ENCODE measurements at places on chromosomes 11 and 22.

- DNase-seq: no peak
Measured at GRCh38 chr11:2261436-2262230, 8.8 kb downstream of the ASCL2 start.

DNA sequence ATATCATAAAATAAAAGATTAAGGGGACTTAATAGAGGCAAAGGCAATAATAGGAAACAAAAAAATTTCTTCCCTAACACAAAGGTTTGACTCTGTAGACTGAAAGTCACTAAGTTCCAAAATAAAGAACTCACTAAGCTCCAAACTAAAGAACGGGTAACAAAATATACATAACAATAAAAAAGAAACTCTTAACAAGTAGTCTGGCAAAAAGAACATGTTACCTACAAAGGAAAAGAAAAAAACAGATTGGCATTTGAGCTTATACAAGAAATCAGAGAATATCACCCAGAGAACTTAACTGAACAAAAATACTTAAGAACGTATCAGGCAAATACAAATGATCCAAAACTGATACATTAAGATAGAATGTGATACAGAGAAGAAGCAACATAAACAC lies 7.5 kb downstream of the ARHGAP32 start:
- no peak for DNase-seq

- DNase-seq: no peak
Measured at GRCh38 chr22:27134315-27134701, 476.9 kb downstream of the MIAT start.

DNA sequence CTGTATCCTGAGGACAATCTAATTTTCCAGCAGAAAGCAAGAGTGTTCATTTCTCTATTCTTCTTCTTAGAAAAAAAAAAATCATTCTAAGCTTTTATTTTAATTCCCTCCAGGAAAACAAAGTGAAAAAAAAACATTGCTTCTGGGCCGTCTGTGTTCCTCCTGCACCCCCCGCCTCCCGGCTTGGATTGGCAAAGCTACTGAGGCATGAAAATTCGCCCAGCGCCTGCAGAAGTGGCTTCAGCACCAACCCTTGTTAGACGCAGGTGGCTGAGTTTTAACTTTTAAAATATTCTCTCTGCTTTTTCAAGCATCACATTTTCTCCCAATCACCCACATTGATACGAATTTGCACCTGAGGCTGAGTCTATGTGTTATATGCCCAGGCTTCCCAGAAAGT lies 401.6 kb downstream of the BRD1 start:
- no peak for DNase-seq

DNA sequence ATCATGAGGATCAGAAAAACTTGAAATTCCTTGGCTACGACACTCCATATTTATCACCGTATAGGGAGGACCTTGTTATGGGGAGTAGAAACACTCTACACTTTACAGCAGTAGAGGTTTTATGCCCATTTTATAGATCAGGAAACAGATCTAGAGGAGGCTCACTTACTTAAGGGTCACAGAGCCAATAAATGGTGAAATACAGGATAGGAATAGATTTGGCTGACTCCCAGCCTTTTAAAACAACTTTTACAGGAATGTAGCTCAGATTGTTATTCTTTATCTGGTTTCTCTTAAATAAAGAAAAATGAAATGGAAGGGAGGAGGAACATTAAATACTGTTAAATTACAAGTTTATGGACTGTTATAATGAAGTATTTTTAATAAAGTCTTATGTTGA lies 14.8 kb downstream of the FBXO7 start:
- DNase-seq: no peak

DNA sequence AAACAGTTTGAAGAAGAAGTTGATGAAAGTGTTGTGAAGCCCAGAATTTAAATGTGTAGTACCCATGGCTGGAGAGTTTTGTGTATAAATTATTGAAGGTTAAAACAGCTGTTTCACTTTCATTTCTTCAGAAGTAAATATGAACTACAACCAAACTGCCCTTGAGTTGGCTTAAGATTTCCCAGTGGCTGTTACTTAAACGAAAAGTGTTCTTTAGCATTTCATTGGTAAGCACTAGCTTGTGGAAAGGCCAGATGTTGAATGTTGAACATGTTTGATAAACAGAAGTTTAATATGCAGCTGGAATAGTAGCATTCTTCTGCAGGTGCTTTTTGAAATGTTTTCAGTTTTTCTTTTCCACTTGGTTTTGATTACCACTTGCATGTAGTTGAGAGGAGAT lies 83.2 kb upstream of the TNRC6B start:
- no peak for DNase-seq

DNA sequence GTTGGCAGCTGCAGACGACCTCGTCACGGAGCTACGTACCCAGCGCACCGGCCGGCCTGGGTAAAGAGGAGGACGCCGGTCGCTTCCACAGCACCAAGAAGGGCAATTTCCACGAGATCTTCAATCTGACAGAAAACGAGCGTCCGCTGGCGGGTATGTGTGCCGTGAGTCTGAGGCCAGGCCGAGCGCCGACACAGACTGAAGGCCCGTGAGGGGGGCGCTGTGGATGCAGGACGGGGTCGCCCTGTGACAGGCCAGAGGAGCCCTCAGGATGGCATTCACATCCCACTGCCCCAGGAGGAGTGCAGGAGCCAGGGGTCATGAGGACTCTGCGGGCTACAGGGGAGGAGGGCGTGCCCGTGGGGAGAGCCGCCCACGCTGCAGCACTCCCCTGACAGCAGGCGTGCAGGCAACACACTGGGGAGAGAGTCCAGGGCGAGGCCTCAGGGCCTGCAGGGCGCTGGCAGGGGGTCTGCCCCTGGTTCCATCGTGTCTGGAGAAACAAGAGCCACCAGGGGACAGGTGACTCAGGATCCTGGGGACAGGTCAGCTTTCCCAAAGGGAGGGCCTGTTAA lies 53.6 kb downstream of the GRAMD4 start:
- no peak for DNase-seq

GRCh38 chr11:44767421-44767820 lies 40.7 kb downstream of the TSPAN18 start:
- no peak for DNase-seq

DNA sequence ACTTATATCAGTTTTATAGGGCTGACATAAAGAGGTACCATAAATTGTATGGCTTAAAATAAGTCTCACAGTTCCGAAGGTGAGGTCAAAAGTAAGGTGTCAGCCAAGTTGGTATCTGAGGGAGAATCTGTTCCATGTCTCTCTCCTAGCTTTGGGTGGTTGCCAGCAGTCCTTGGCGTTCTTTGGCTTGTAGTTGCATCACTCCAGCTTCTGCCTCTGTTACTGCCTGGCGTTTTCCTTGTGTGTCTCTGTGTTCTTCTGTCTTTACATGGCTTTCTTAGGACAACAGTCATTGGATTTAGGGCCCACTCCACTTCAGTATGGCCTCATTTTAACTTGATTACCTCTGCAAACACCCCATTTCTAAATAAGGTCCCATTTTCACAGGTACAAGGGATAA lies 16.7 kb downstream of the MMP7 start:
- no peak for DNase-seq

DNA sequence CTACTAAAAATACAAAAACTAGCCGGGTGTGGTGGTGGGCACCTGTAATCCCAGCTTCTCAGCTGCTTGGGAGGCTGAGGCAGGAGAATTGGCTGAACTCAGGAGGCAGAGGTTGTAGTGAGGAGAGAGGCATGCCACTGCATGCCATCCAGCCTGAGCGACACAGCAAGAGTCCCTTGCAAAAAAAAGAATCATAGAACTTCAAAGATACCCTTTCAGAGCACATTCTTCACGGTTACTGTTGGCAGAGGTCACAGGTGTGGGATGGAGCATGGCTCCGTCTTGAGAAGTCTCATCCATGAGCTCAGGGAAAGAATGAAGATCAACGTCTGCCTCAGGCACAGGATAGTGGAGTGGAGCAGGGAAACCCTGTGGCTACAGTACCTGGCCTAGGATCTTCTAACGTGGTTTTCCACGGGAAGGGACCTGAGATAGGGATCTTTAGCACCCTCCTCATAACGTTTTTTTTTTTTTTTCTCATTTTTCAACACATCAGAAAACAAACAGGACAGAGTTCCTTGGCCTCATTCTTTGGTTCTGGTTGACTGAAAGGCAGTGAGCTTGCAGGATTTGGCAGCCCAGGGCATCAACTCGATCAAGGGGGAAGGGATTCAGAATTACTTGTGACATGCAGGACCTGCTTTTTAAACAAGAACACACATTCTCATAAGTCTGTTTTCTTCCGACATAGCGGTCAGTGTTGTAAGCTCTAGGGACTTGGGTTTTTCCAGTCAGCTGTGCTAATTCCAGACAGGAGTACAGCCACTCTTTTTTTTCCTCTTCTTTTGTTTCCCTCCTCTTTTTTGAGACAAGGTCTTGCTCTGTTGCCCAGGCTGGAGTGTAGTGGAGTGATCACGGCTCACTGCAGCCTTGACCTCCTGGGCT lies 22.8 kb downstream of the F2 start:
- no peak for DNase-seq

DNA sequence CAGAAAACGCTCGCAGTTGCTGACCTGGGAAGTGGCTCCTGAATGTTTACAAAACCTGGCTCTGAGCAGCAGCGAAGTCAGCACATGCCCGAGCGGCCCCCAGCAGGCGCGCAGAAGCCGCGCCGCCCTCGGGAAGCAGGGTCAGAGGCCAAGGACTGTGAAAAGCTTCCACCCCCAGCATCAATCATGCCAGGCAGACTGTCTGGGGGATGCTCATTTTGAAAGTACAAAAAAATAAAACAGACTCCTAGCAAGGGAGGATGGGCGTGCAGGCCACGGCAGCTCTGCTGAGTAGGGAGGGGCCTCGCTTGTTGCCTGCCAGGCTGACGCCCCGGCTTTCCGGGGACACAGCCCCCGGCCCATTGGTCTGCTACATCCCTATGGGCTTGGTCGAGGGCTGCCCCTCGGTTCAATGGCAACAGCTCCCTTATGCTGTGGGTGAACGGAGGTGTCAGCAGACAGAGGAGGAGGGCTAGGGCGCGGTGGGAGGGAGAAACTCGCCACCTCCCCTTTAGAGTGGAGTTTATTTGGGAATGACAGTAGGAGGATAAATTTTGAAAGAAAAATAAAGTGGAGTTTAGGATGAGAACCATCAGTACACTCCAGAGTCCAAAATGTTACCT lies 37.7 kb upstream of the GNB1L start:
- no peak for DNase-seq

DNA sequence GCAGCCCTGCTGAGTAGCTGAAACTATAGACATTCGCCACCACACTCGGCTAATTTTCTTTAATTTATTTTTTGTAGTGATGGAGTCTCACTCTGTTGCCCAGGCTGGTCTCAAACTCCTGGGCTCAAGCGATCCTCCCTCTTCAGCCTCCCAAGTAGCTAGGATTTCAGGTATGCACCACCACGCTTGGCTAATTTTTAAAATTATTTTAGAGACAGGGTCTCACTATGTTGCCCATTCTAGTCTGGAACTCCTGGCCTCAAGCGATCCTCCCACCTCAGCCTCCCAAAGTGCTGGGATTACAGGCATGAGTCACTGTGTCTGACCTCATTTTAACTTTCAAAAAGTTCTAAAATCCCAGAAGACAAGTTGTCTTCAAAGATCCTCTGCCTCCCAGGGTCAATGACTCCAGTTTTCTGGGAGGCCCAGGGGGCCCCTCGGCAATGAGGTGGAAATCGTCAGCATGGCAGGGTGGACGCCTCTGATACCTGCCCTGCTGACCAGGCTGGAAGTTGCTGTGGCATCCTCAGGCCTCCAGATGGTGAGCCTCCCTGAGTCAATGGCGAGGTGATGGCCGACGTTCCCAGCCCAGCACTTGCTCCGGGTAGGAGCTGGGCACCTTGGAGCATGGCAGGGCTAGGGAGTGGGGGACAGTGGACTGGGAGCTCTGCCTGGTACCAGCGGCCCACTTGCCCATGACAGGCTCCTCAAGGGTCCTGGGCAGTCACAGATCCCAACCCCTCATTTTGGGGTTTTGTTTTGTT lies 31.1 kb downstream of the RPL3 start:
- no peak for DNase-seq

- DNase-seq: no peak
Measured at GRCh38 chr22:45834795-45835194, 142.2 kb downstream of the WNT7B start.

- no peak for DNase-seq
Measured at GRCh38 chr22:37287550-37287951, 5.2 kb downstream of the CYTH4 start.

GRCh38 chr11:73359930-73360742 lies 16.1 kb upstream of the RELT start:
- no peak for DNase-seq

GRCh38 chr11:66766681-66767080 lies 37.7 kb upstream of the SPTBN2 start:
- DNase-seq: no peak

DNA sequence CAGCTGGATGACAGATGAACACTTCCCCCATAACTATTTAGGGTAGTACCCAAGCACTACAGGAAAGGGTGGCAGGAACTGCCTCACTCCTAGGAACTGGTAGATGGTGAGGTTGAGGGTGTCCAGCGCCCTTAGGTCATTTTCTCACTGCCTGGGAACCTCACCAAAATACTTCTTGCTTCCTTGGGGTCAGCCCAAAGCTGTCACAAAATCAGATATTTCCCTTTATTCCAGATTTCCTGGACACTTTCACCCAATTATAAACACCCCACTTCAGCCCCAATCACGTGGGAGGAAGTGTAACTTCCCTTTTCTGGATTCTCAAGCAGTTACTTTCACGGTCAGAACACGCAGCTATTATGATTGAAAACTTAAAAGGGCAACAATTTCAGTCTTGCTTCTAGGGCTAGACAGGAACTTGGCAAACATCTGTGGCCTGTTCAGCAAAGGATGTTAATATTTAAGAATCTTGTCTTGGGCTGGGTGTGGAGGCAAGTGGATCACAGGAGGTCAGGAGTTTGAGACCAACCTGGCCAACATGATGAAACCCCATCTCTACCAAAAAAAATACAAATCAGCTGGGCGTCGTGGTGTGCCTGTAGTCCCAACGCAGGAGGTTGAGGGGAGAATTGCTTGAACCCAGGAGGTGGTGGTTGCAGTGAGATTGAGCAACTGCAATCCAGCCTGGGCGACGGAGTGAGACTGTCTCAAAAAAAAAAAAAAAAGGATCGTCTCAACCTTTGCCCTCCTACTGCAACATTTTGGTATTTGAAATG lies 4.0 kb downstream of the FTH1 start:
- peak; percentile 74 for DNase-seq

- no peak for DNase-seq
Measured at GRCh38 chr22:22770280-22770871, 117.2 kb upstream of the IGLL5 start.

- DNase-seq: no peak
Measured at GRCh38 chr11:61609980-61610366, 29.1 kb upstream of the SYT7 start.

GRCh38 chr11:114116357-114116756 lies 56.8 kb downstream of the ZBTB16 start:
- DNase-seq: no peak
